Esophagus squamous epithelium (tissue), 5 donors: ENCODE measurements at places on chromosomes 1 and 21.

DNA sequence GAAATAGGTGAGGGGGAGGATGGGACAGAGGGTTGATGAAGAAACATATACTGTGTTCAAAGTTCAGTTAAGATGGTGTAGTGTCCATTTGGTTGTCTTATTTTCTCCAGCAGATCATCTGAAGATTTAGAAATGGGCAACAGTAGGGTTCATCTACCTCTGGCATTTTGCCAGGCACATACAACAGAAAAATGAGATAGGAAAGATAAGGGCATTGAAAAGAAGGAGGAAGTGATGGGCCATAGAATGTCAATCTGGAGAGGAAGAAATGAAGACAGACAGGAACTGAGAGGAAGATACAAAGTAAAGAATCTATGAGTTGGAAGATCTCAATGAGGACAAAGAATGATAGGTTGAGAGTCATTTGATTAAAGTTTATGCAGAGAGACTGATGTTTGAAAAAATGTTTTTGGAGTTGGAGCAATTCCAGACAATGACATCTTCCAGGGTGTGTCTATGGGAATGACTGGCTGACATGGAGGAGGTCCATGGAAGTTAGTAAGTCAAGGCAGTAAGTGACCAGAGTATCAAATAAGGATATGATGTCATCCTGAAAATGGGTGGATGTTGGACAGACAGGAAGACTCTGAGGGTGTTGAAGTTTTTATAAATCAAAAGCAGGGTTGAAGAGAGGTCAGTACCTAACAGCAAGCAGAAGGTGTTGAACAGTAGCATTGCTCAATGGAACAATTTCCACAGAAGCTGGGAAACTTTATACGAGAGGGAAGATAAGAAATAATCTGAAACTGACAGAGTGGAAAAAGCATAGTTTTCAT lies 18.7 kb upstream of the CD55 start:
- H3K27ac ChIP-seq, result no peak overlapping the region
- no peak overlapping the region for H3K4me3 ChIP-seq
- H3K36me3 ChIP-seq, result no peaks in the 10 kb centered on the region

GRCh38 chr1:34360574-34360973 lies 183.9 kb downstream of the C1orf94 start:
- no peak for DNase-seq
- H3K27me3 ChIP-seq, result peaks cover 50% of the 10 kb centered on the region
- H3K27ac ChIP-seq, result no peak overlapping the region
- no peak overlapping the region for H3K4me3 ChIP-seq
- H3K36me3 ChIP-seq, result no peaks in the 10 kb centered on the region

DNA sequence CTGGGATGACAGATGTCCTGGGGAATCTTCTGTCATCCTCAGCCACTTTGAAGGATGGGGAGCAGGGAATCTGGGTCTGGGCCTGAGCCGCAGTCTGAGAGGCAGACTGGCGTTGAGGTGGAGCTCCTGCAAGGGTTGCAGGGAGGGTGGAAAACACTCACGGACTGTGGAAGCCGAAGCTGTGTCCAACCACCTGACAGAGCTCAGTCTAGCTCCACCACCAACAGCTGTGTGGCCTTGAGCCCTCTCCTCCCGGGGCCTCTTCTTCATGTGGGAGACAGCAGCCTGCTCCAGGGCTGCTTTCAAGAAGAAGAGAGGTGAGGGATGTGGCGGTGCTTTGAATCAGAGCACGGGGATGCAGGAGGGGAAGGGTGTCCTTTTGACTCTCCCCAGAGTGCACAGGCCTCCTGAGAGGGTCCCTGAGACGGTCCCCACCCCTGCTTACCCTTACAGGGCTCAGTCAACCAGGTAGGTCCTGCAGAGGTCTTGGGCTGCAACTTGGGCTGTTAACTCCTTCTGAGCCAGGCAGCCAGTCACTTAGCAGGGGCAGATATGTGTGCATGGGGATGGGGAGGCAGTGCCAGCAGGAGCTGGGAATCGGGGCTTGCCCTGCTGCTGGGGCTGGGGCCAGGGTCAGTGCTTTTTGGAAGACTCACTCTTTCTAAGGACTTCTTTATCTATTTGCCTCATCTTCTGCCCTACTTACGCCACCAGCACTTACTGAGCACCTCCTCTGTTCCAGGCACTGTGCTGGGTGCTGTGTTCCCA lies 216.3 kb downstream of the PTPRU start:
- H3K27ac ChIP-seq, result no peak overlapping the region
- no peaks in the 10 kb centered on the region for H3K27me3 ChIP-seq
- no peak for DNase-seq
- H3K4me3 ChIP-seq, result no peak overlapping the region

DNA sequence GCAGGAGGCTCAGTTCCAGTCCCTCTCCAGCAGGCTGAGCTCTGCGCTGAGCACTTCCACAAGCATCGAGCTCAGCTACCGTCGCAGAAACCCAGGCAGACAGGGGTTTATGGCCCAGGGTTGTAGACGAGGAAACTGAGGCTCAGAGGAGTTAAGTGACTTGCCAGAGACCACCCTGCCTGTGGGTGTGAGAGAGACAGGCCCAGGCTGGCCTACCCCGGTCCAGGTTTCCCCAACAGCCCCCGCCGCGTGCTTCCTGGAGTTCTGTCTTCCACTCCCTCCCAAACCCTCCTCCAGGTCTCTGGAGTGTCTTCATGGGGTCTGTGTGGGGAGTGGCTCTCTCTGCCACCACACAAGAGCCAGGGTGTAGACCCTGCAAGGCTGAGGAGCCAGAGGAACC lies 615.9 kb downstream of the PTPRU start:
- no peak overlapping the region for H3K4me3 ChIP-seq
- DNase-seq, result no peak
- H3K36me3 ChIP-seq, result no peaks in the 10 kb centered on the region
- H3K27ac ChIP-seq, result no peak overlapping the region

DNA sequence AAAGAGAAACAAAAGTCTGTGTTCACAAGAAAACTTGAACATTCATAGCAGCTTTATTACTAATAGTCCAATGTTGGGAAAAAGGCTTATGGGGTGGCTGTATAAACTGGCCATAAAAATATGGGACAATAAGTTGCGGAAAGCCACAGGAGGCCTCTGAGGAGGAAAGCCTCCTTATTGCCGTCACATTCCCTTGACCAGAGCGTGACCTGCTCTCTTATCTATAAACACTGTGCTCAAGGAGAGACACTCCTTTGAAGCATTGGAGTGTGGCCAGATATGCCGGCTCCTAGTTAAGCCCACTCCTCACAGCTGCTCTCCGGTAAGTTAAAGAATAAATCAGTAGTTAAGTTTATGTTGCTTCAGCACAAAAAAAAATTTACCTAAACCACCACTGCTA lies 19.7 kb downstream of the OR6Y1 start:
- no peak for DNase-seq
- H3K36me3 ChIP-seq, result no peaks in the 10 kb centered on the region
- H3K4me1 ChIP-seq, result no peaks in the 10 kb centered on the region
- H3K27ac ChIP-seq, result no peak overlapping the region
- H3K4me3 ChIP-seq, result no peak overlapping the region
- no peaks in the 10 kb centered on the region for H3K27me3 ChIP-seq

- no peak for DNase-seq
- H3K27ac ChIP-seq, result no peak overlapping the region
- H3K4me1 ChIP-seq, result peaks cover 4% of the 10 kb centered on the region
- no peak overlapping the region for H3K4me3 ChIP-seq
Measured at GRCh38 chr1:61386770-61387169, 304.4 kb downstream of the NFIA start.

DNA sequence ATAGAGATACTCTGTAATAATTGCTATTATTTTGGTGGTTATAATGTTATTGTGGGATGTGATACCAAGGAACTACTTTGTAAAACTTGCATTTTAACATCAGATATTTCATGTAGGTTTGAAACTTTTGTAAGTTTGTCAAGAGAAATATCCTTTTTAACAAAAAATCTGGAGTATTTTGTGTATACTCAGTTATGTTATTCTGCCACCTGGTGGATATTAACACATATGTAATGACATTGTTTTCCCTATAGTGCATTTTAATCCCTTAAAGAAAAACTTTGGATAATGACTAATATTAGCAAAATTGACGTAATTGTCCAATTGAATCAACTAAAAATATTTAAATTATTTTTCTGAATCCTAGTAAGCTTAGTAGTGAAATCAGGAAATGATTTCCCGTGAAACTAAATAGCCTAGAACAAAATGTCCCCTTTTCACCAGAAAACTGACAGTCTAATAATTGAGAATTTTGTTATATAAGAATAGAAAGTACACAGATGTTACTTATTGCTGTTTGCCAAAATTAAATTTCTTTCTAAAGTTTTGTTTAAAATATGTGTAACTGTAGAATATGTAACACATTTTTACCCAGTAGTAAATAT lies 39.6 kb downstream of the KCTD3 start:
- H3K27ac ChIP-seq, result peak overlapping the region; percentile 12
- no peaks in the 10 kb centered on the region for H3K4me1 ChIP-seq
- H3K27me3 ChIP-seq, result no peaks in the 10 kb centered on the region
- peaks cover 5% of the 10 kb centered on the region for H3K36me3 ChIP-seq

DNA sequence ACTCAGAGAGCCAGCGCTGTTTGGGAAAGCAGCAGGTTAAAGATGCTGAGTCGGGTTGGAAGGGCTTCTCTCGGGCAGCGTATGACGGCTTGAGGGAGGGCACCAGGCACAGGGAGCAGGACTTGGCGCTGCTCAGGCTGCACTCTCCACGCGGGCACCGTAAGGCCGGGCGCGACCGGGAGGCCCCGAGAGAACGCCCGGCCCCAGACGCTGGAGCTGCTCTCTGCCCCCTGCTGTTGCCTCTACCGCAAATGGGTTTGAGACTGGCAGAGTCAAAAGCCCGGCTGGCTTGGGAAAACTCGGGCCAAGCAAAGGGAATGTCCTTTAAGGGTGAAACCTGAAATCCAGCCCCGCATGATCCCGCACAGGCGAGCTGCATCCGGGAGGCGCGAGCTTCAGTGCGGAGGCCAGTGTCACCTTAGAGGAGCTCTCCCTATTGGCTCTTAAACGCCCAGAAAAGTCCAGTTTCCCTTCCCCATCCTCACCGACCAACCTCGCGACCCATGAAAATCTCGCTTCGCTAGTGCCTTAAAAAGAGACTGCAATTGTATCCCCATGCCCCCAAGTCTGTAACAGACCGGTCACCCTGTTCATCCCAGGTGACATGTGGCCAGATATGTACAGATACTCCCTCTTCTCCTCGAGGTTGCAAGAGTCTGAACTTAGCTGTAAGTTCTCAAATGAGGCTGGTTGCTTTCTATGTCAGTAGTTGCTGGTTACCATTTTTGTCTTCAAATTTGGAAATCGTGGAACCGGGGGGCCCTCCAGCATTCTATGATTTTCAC lies 1.1 kb downstream of the PRRX1 start:
- no peak for DNase-seq
- peak overlapping the region; percentile 85 for H3K27ac ChIP-seq
- peaks cover 17% of the 10 kb centered on the region for H3K4me1 ChIP-seq

GRCh38 chr1:238242181-238242580 lies 351.5 kb upstream of the ZP4 start:
- DNase-seq, result no peak
- H3K4me1 ChIP-seq, result no peaks in the 10 kb centered on the region

DNA sequence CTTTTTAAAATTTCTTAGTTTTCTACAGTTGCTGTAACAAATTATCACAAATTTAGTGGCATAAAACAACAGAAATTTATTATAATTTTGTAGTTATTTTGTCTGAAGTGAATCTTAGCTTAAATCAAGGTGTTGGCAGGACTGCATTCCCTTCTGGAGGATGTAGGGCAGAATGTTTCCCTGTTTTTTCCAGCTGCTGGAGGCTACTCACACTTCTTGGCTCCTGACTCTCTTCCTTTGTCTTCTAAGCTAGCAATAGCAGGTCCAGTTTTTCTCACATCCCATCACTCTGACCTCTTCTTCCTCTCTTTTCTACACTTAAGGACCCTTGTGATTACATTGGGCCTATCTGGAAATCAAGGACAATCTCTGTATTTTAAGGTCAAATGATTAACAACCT lies 84.1 kb downstream of the PKN2 start:
- H3K36me3 ChIP-seq, result no peaks in the 10 kb centered on the region
- H3K27ac ChIP-seq, result peak overlapping the region; percentile 6
- H3K27me3 ChIP-seq, result no peaks in the 10 kb centered on the region
- DNase-seq, result no peak

- no peaks in the 10 kb centered on the region for H3K4me1 ChIP-seq
- H3K27me3 ChIP-seq, result no peaks in the 10 kb centered on the region
- no peak for DNase-seq
- no peak overlapping the region for H3K4me3 ChIP-seq
- H3K36me3 ChIP-seq, result peaks cover 67% of the 10 kb centered on the region
Measured at GRCh38 chr1:229319487-229319886, 23.4 kb downstream of the CCSAP start.

DNA sequence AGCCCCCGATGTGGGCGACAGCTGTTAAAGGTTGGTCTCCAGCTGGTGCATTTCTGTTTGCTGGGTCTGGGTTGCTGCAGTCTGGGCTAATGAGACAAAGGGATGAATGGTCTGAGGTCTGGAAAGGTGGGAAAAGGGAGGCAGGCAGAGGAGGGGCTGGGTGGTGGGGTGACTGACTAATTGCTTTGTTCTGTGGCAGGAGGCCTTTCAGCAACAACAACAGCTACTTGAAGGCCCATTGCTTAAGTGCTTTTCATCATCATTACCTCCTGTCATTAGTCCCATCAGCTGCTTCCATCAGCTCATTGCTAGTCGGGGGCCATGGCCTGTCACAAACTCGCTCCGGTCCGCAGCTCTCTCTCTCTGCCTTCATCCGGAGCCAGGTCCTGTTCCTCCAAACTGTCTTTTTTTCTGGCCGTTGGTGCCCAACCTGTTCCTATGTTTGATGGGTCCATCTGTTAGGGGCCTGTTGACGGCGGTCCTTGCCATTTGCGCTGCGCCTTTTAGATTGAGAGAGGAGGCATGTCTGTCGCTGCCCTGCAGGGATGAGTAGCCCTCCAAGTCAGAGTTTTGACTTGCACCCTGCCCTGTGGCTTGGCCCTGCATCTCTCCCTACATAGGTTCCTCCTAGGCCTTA lies 105.6 kb upstream of the PLXNA2 start:
- H3K4me1 ChIP-seq, result no peaks in the 10 kb centered on the region
- no peak for DNase-seq
- H3K36me3 ChIP-seq, result no peaks in the 10 kb centered on the region
- H3K4me3 ChIP-seq, result no peak overlapping the region
- no peaks in the 10 kb centered on the region for H3K27me3 ChIP-seq
- H3K27ac ChIP-seq, result no peak overlapping the region

GRCh38 chr1:48859456-48859855 lies 82.8 kb upstream of the BEND5 start:
- H3K27me3 ChIP-seq, result no peaks in the 10 kb centered on the region
- H3K36me3 ChIP-seq, result no peaks in the 10 kb centered on the region
- no peak overlapping the region for H3K27ac ChIP-seq
- no peak for DNase-seq
- no peak overlapping the region for H3K4me3 ChIP-seq
- H3K4me1 ChIP-seq, result no peaks in the 10 kb centered on the region
